Psoas muscle (tissue), 8 donors: ENCODE measurements at places on chromosomes 16 and 17.
A peak's percentile ranks its signal among the peaks of the same experiment; 100 is the strongest.

GRCh38 chr17:48037838-48038323, 284 bp upstream of the COPZ2 start:
- no peak for DNase-seq

- peak; percentile 84 for DNase-seq
Observed at GRCh38 chr17:35747540-35748017, 5.5 kb downstream of the GAS2L2 start.

- DNase-seq: no peak
Observed at GRCh38 chr16:35596467-35596866, 2137.1 kb downstream of the TP53TG3F start.

DNA sequence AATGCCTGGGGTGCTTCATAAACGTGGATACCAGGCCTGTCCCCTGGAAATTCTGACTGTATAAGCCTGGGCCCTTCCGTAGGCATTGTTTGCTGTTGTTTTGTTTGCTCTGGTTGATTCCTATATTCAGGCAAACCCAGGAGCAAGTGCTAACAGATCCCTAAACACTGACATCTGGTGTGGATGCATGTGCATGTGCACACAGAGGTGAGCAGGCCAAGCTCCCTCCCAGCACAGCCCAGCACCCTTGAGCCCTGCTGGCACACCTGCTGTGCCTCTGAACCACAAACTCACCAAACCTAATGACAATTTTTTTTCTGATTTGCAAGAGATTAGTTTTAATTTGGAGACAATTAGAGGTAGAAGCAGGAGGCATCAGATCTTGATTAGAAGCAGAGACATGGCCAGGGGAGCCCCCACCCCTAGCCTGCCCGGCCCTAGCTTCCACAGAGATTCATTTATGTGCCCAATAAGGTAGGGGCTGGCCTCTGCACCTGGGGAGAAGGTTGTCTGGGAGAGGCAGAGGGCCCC, 40.4 kb downstream of the TMEM132E start:
- no peak for DNase-seq

- no peak for DNase-seq
Observed at GRCh38 chr17:69282002-69282401, 44.9 kb downstream of the ABCA5 start.

GRCh38 chr17:80779961-80780380, 211.7 kb upstream of the CHMP6 start:
- no peak for DNase-seq

- no peak for DNase-seq
Observed at GRCh38 chr17:70786081-70786480, 616.7 kb downstream of the KCNJ2 start.

- DNase-seq: no peak
Observed at GRCh38 chr17:31279401-31279800, 17.6 kb downstream of the OMG start.

DNA sequence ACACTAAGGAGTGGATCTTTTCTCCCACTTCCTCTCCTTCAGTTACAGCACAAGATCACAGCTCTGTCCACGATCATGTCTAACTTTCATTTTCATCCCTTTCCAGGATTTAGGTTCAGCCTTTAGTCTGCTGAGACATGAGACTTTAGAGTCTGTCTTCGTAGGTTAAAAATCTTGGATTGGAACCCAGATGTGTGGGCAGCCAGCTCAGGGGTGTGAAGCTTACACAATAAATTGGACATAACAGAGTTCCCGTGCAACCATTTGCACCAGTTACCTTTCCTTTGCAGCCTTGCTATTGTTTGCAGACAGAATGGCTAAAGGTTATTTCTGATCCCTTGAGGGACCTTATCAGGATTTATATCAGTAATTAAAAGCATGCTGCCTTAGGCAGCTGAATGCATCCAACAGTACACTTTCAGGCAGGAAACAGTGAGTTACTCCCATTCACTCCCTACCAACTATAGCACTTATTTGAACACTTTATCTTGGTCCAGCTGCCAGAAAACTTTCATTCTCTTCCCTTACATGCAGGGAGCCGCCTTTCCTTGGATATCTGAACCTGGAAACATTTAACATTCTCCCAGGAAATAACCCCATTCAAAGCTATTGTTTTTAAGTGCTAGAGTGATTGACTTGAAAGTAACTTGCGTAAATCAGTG, 87.3 kb downstream of the TMEM100 start:
- DNase-seq: no peak

GRCh38 chr16:4116325-4117249, at the start of gene ADCY9:
Gene ADCY9 (minus strand): TSS chr16:4116442. CDS start chr16:4115442, 1,000 bp downstream.
- DNase-seq: peak; percentile 90

- no peak for DNase-seq
Observed at GRCh38 chr16:47660540-47660939, 199.4 kb downstream of the PHKB start.

DNA sequence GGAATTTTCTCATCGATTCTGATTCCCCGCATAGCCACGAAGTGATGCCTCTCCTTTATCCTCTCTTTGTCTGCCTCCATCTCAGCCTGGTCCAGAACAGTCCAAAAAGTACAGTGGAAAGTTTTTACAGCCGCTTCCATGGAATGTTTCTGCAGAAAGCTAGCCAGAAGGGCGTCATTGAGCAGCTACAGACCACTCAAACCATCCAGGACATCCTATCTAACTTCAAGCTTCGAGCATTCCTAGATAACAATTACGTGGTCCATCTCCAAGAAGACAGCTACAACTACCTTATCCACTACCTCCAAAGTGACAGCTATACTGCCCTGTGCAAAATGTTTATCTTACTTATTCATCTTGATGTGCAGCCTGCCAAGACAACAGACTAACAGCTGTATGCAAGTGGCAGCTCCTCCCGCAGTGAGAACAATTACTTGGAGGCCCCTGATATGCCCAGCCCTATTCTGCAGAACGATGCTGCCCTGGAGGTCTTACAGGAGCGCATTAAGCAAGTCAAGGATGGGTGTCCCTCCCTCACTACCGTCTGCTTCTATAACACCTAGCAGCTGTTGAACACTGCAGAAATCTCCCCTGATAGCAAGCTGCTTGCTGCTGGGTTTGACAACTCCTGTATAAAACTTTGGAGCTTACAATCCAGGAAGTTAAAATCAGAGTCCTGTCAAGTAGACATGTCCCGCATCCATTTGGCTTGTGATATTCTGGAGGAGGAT, 38.9 kb downstream of the SLFN12L start:
- DNase-seq: no peak

GRCh38 chr16:520847-521246, 6.7 kb upstream of the CAPN15 start:
- no peak for DNase-seq

DNA sequence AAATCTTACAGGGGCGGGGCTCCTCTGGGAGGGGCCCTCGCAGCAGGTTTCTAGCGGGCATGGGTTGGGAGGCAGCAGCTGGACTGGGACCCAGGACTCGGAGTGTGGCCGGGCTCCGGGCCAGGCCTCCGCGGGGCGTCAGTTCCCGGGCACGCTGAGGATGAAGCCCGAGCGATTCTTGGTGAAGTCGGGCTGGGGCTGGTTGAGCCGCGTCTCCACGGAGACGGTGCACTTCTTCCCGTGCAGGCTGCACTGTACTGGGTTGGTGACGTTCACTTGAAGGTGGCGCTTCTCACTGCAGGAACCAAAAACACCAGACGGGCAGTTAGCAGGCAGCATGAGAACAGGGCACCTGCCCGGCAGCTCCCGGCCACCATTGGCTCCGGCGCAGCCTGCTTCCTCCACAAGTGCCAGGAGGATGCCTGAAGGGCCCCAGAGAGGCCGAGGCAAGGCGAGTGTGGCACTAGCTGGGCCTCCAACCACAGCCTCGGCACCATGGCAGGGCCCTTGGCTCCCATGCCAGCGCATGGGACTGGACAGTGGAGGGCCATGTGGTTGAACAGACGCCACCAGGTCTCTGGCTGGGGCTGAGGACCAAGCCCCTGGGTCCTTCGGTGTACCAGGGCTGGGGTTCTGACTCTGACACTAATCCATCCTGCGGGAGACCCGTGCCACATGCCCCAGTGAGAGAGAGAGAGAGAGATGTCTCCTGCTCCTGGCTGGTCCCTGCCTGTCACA, 8.0 kb downstream of the CDK5R1 start:
- DNase-seq: no peak

GRCh38 chr17:39607851-39608130, at the start of gene NEUROD2:
Gene NEUROD2 (minus strand): TSS chr17:39607920. CDS start chr17:39606599, 1,321 bp downstream.
- no peak for DNase-seq

DNA sequence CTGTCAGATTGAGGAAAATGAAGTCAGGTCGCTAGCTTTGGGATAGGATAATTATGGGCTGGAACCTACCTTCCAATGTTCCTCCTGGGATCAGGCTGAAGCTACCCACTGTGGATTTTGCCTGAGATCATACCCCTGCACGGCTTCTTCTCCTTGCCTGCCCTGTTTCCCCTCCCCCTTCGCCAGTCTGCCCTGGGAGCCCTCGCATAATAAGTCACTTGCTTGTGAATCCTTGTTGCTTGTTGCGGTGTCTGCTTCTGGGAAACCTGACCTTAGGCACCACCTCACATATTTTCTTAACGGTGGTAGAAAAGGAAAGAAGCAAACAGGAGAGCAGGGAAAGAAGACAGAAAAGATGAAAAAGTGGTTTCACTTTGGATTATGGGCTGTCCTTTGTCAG, 13.3 kb upstream of the PMP22 start:
- no peak for DNase-seq

DNA sequence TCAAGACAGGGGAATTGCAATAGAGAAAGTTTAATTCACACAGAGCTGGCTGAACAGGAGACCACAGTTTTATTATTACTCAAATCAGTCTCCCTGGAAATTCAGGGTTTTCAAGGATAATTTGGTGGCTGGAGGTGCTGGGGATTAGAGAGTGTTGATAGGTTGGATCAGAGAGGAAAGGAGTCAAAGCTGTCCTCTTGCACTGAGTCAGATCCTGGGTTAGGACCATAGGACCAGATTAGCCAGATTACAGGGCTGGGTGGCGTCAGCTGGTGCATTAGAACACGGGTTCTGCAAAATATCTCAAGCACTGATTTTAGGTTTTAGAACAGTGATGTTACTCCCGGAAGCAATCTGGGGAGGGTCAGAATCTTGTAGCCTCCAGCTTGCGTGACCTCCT, 1.8 kb upstream of the NSMCE1 start:
- no peak for DNase-seq

DNA sequence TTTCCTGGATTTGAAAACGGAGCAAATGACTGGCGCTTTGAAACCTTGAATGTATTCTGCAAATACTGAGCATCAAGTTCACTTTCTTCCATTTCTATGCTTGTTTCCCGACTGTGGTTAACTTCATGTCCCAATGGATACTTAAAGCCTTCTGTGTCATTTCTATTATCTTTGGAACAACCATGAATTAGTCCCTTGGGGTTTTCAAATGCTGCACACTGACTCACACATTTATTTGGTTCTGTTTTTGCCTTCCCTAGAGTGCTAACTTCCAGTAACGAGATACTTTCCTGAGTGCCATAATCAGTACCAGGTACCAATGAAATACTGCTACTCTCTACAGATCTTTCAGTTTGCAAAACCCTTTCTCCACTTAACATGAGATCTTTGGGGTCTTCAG, 32.3 kb downstream of the BRCA1 start:
- DNase-seq: no peak

DNA sequence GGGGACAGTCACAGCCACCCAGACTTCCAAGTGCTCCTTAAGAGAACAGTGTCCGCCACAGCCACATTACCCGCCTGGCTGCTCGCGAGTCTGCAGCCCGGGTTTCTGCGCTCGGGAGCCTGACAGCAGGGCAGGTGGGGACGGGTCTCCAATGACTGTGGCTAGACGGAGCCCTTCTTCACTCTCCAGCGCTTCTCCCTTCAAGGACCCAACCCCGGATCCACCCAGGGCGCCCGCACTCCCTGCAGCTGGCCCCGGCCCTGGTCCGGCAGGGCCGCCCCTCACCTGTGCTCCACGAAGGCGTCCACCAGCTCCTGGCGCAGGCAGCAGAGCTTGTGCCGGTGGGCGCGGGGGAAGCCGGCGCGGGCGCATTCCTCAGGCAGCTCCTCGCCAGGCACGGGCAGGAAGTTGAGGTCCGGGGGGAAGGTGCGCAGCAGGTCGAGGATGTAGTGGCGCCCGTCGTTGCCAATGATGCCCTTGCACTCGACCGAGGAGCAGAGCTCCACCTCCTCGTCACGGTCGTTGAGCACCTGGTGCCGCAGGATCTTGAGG, 13.9 kb downstream of the CLUH start:
- no peak for DNase-seq

GRCh38 chr17:67746704-67747571, 29.2 kb downstream of the NOL11 start:
- DNase-seq: no peak

DNA sequence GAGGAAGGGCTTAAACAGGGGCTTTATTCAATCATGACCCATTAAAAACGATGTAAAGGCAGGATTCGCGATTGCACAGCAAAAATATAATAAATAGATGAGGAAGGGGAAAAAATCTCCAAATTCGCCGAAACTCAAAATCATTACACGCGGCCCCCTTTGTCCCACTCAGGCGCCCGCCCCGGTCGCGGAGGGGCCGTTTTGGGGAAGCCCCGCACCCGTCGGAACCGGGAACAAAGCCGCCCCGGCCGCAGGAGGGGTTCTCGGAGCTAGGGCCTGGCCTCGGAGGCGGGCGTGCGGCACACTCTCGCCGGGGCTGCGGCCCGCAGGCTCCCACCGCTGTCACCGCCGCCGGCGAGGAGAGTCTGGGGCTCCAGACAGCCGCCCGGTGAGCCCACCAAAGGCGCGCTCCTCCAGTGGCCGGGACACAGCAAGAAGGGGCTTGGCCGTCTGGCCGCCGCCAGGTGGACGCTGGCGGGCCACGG, 521 bp downstream of the C16orf87 start:
- peak; percentile 42 for DNase-seq

DNA sequence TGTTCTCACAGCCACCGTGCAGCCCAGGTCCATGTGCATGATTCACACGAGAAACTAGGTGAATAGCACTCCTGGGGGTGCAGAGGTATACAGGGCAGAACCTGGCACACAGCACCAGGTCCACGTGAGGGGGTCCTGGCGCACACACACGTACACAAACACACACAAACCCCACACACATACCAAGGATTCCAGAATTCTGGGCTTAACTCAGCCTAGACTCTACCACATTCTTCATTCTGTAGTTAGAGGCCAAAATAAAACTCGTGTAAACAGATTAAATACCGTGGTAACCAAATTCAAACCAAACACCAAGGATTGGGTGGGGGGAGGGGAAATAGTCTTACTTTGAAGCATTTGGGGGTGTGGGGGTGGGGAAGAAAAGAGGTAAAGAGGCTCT, 58.5 kb downstream of the XYLT1 start:
- no peak for DNase-seq

GRCh38 chr16:89341697-89342694, 124.5 kb downstream of the ZNF778 start:
- DNase-seq: peak; percentile 48

GRCh38 chr16:78624366-78624765, 524.9 kb downstream of the WWOX start:
- DNase-seq: no peak

DNA sequence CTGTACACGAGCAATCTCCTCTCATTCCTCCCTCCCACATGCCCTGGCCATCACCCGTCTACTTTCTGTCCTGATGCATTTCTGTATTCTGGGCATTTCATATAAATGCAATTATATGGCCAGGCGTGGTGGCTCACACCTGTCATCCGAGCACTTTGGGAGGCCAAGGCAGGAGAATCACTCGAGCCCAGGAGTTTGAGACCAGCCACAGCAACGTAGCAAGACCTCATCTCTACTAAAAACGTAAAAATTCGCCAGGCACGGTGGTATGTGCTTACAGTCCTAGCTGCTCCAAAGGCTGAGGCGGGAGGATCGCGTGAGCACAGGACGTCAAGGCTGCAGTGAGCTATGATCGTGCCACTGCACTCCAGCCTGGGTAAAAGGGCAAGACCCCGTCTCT, 4.8 kb downstream of the MEAK7 start:
- DNase-seq: no peak
